Stimulated activated CD4-positive, alpha-beta T cell treated with anti-CD3 and anti-CD28 coated beads, Interleukin-15, amount 100 ng/mL, for 24 hours (primary cell): ENCODE measurements at places on chromosomes 11 and 22.
A peak's percentile ranks its signal among the peaks of the same experiment; 100 is the strongest.

GRCh38 chr11:80457823-80458222, 1017.0 kb upstream of the TENM4 start:
- no peak for DNase-seq

DNA sequence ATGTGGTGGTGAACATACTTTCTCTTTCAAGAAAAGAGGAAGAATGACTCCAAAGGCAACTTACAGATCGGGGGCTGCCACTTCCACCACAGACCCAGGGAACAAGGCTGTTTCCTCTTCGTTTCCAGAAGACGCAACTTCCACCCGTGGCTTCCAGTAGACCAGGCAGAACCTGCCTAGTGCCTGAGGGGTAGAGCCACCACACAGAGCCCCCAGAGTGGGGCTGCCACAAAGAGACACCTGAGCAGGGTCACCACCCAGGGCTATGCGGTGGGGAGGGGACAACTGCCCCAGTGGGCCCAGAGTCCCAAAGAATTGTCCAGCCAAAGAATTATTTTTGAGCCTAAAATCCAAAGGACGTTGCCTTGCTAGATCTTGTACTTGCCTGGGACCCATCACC, 16.7 kb upstream of the PHF21B start:
- DNase-seq = no peak

DNA sequence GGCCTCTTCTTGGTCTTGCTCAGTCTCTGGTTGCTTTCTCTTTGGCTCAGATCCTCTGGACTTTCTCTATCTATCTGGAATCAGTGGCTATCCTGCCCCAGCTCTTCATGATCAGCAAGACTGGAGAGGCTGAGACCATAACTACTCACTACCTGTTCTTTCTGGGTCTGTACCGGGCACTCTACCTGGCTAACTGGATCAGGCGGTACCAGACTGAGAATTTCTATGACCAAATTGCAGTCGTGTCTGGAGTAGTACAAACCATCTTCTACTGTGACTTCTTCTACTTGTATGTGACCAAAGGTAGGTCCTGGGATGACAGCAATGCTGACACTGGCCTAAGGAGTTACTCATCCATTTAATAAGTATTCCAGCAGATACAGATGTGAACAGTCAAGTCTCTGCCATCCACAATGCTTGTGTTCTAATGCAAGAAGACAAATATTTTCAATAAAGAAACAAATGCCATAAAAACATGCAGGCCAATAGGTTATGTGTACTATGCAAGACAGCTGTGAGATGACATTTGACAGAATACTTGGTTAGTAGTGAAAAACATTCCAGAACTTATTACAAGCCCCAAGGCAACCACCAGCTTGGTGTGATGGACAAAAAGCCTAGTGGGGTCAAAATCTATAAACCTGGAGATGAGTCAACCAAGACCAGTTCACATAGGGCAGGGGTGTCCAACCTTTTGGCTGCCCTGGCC, 13.4 kb downstream of the KDELR3 start:
- no peak for DNase-seq

- DNase-seq = no peak
These were observed 139.4 kb downstream of the ATG16L2 start for GRCh38 chr11:72953637-72954036.

GRCh38 chr22:40029189-40029890, 34.6 kb downstream of the FAM83F start:
- no peak for DNase-seq

GRCh38 chr11:92035488-92035887, 189.1 kb upstream of the FAT3 start:
- DNase-seq = no peak

GRCh38 chr22:29308791-29309262, 2.4 kb downstream of the GAS2L1 start:
- DNase-seq = peak; percentile 44

- DNase-seq = no peak
These were observed 386.2 kb downstream of the TENM4 start for GRCh38 chr11:79054636-79055035.

- DNase-seq = no peak
These were observed 90.5 kb upstream of the ARHGAP32 start for GRCh38 chr11:129282634-129283033.

DNA sequence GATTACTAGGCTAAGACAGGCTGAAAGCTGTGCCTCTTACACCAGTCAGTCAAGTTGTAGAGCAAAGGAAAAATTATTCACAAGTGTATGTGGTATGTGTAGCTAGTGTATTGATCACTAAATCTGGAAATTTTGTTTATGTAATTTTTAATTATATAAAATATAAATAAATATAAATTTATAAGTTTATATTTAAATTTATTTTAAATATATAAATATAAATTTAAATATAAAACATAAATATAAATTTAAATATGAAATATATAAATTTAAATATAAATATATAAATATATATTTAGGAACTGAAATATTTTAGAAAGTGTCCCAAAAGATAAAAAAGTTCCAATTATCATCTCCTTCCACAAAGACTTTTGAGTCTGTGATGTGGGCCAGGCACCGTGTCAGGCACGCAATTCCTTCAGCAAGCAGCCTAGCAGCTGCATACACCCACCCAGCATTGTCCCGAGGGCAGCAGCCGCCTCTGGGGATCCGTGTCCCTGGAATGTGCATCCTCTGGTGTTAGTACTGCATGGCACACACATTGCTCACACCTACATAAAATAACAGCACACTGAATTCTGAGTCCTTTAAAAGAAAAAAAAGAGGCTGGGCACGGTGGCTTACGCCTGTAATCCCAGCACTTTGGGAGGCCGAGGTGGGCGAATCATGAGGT, 1098.0 kb downstream of the BRD1 start:
- DNase-seq = no peak

- peak; percentile 11 for DNase-seq
These were observed 206.3 kb downstream of the DDX10 start for GRCh38 chr11:108871152-108871551.

GRCh38 chr11:122320671-122321070, 204.7 kb upstream of the BLID start:
- no peak for DNase-seq

- DNase-seq = no peak
These were observed 242.7 kb upstream of the NCAM1 start for GRCh38 chr11:112718483-112718882.

DNA sequence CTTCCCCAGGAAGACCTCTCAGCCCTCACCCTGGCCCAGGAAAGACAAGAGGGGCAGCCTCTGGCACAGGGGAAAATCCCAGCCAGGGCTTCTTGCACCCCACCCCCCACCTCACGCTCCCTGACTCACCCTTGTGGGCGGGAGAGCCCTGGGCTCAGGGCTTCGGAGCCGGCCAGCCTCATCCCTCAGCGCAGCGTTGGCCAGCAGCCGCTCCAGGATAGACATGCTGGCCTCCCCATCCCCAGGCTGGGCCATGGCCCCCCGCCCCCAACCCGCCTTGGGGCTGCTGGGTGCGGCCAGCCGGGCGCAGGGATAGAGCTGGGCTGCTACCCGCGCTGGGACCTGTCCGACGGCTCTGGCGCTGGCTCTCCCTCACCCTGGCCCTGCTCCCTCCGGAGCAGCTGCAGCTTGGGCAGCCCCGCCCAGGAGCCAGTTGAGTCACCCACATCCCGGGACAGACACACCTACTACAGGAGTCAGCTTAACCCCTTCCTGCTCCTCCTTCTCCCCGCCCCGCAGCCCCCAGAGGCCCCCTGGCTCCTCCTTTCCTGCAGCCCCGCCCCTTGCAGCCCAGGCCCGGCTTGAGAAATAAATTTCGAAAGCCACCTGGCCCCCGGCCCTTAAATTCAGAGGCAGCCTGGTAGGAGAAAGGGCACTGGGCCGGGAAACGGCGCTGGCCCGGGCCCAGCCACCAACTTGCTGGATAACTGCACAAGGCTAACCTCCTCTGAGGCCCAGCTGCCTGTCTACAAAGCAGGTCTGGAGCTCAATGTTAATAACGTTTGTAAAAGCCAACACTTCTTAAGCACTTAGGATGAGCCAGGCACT, 13.4 kb downstream of the TNKS1BP1 start:
- peak; percentile 89 for DNase-seq

GRCh38 chr11:134275534-134276395, at the start of gene GLB1L3:
Gene GLB1L3 (plus strand): TSS chr11:134276379. CDS start chr11:134276741, 362 bp downstream.
- peak; percentile 87 for DNase-seq

DNA sequence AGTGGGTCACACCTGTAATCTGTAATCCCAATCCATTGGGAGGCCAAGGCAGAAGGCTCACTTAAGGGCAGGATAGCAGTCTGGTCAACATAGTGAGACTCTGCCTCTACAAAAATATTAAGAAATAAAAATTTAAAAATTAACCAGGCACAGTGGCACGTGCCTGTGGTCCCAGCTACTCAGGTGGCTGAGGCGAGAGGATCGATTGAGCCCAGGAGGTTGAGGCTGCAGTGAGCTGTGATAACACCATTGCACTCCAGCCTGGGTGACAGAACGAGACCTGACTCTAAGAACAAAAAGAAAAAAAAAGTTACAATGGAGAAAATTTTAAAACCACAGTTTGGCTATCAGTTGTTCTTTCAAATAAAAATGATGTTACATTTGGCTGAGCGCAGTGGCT, 13.4 kb upstream of the SYNGR1 start:
- DNase-seq = no peak

- DNase-seq = no peak
These were observed 144.8 kb downstream of the GRIA4 start for GRCh38 chr11:105754716-105755115.

DNA sequence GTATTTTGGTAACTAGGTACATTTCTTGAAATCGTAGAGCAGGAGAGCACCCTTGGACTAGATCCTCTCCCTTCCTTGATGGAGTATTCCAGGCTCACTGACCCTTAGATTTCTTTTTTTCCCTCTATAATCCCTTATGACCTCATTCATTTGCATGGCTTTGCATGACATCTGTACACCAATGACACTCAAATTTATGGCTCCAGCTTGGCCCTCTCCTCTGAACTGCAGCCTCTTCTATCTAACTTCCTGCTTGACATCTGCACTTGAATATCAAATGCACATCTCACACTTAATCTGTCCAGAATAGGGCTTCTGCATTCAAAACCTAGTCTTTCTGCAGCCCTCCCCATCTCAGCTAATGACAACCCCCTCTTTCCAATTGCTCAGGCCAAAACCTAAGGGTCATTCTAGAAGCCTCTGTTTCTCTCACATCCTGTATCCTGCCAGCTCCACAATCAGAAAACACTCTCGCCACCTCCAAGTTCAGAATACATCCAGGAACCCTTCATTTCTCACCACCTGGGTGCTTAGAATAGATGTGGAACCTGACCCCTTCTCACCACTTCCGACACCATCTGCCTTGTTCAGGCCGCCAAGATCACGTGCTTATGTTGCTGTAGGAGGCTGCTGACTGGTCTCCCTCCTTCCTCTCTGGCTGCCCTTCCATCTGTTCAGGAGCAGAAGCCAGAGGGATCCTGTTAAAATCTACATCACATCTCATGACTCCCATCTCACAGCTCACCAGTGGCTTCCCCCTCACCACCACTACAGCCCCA, 138.9 kb upstream of the MTNR1B start:
- no peak for DNase-seq

DNA sequence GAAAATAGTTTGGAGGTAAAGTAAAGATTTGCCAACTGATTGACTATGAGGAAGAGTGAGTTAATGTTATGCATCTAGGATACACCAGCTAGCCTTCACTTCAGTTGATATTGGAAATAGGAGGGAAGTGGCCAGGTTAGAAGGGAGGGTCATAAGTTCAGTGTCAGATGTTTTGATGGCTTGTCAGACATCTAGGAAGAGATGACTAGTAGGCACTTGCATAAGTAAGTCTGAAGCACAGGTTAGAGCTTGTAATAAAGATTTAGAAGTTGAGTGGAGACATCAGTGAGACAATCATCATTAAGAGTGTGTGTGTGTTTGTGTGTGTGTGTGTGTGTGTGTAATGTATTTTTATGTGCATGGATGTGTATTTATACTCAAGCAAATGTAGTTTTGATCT, 146.1 kb downstream of the OR4C45 start:
- DNase-seq = no peak

GRCh38 chr11:124843616-124843910, 21.7 kb upstream of the ROBO3 start:
- DNase-seq = no peak
